Brain pericyte (primary cell): ENCODE measurements at places on chromosomes 2 and 18.

DNA sequence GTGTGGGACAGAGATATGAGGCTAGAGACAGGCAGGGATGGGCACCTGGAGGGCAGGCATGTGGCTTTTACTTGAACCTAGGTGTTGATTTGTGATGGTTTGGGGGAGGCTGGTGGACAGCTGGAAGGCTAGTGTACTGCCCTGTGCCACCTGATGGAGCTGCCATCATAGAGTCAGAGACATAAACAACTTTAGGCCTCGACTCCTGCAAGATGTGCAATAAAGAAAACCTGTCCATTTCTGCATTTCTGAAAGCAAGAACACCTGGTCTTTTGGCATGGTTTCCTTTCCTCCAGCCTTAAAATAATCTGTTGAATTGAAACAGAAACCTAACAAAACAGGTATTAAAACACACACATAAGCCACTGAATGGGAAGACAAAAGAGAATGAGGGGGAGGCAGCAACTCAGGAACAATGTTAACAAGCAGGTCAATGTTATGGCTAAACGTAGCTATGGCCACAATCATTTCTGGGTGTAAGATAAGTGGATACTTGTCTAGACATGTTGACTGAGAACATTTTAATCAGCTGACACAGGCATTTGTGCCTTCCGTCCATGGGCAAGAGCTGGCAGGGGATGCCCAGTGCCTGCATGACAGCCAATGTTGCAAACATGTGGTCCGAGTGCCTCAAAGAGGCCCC is 87.8 kb downstream of the KCTD1 start:
- no peak for DNase-seq

GRCh38 chr18:68833756-68834155 is 35.9 kb downstream of the CCDC102B start:
- DNase-seq, result no peak

DNA sequence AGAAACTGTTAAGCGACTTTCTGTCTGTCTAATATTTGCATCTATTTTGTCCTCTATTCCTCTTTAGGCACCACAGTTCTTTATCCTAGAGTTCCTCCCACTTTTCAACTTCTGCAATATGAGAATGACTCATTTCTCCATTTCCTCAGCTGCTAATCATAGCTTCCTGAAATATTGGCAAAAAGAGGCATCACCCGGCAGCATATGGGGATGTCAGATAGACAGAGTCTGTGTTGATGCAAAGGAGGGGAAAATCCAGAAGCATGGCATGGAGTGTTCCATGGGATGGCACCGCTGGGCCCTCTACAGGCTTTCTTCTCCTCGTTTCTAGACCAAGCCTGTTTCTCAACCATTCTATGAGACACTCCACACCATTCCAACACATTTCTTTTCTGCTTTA is 93.4 kb downstream of the DOCK10 start:
- DNase-seq, result no peak

DNA sequence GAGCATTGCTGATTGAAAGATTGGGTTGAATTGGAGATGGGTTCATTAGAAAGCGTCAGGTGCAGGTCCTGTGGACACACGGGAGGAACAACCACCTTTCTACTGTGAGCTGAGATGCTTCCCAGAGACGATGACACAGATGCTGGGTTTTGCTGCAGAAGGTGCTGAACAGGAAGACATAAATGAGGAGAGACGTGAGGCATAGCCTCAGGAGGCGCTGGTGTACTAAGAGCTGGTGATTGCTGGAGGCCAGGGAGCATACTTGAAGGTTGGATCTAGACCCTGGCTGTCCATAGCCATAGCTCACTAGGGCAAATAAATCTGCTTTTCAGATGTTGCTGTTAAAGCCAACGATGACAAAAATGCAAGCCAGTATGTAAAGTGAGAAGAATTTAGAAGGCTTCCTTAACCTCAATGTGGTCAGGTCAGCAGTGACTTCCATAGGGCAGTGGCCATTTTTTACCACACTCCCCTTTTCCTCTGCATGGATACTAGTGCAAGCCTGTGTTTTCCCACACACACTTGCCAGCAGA is 153.7 kb downstream of the SOX11 start:
- DNase-seq, result no peak

DNA sequence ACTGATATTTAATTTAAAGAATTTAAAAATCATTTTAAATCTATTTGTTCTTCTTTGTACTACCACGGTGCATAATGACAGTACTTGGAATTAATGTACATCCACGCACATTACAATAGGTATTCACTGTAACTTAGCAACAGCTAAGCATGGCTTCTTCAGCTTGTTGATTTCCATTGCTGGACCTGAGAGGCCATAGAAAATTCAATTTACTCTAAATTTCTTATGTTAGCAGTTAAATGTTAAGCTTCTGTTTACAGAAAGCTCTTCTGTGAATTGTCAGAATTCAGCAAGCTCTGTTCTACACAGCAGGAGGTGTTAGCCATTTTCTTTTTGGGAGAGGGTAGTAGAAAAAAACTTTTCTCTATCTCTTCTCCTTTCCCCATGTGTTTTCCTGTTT is 1149.3 kb upstream of the CDH2 start:
- no peak for DNase-seq

DNA sequence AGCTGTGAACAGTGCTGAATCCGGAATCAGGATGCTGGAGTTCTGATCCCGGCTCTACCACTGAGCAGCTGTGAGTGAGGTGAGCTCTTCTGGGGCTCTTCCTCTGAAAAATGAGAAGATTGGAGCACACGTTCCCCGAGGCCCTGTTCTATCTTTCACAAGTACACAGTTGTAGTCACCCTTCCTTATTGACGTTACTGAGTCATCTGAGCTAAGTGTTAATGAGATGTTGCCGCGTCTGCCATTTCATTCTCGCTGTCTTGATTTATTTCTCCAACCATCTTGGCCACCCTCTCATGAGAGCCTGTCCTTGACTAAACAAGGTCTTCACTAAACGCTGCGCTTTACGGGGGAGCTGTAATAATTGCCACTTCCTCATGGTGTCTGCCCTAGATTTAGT is 31.9 kb upstream of the EFR3B start:
- no peak for DNase-seq

DNA sequence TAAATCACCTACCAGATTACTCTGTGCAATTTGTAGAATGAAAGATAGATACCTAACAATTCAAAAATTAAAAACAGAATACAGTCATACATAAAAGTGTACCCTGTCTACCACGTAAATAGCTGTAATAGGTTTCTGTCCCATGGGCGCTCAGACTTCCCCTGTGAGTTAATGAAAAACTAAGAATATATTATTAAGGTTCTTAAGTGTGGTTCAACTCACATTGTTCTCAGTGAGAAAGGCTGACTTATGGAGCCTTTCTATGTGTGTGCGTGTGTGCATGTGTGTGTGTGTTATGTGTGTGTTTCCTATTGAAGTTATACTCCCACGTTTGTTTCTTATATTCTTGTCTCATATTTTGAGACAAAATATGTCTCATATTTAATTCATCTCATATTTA is 114.6 kb upstream of the CD302 start:
- no peak for DNase-seq

DNA sequence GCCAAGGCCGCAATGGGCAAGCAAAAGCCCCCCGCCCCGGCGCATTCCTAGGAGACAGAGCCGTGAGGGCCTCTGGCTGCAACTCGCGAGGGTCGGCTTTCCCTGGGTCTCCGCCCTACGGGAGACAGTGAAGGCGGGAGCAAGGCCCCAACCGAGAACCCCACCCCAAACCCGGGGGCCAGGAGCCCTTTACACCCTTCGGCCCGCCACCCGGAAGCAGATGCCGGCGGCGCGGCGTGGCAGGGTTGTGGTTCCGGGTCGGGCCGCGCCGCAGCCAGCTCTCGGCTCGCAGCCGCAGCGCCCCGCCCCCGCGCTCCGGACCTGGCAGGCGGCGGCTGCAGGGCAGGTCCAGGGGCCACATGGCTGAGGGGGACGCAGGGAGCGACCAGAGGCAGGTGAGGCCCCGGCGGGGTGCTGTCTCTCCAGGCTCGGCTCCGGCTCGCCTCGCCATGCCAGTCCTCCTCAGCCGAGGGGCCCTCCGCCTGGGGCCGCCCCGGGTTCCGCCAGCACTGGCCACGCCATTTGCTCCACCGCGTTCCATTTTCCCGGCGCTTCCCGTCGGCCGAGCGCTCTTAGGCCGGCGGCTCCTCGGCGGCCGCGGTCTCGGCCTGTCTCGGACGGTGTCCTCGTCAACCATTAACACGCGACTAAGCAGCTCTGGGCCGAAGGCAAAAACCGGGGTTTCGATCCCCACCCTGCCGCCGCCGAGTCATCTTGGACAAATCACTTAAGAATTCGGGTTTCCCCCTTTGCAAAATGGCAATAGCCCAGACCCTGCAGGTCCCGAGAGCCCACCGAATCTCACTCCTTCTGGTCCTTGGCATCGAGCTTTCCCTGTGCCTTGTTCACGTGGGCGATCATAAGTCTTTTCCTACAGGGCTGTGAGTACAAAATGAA is at the start of gene IMPACT:
Gene IMPACT, plus strand, starts transcription at position 273 of the 897 bp plus-strand sequence. Its CDS starts 87 bp downstream, at position 360.
- peak; percentile 24 for DNase-seq

DNA sequence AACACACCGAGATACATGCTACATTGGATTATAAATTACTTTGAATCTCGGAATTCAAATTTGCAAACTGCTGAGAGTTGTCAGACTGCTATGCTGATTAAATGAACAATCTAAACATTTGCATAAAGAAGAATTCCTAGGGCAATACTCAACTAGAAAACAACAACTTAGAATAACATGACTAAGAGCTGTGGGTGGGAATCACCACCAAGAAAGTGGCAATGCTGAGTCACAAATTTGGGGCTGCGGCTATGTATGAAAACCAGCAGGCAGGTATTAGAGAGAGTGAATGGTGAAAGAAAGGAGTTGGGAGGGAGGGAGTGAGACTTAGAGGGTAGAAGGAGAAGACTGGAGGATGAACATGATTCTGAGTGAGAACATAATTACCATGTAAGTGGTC is 559.5 kb downstream of the PIK3C3 start:
- DNase-seq, result no peak

GRCh38 chr2:198807131-198807530 is 650.6 kb downstream of the SATB2 start:
- no peak for DNase-seq

DNA sequence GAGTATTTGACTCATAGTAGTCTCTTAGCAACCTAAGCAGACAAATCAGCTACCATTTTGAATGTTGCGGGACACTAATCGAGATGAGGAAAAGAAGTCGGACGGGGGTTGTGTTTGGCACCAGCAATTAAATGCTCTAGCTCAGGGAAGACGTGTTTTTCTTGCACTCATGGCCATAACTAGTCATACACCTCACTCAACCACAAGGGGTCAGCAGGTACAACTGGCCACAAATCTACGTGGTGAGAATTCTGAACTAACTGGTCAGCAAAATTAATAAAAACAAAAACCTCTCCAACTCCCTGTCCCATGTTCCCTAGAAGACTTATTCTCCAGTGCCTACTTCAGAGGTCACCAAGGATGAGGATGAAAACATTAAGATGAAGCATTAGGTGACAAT is 1467.8 kb downstream of the DPP10 start:
- no peak for DNase-seq

DNA sequence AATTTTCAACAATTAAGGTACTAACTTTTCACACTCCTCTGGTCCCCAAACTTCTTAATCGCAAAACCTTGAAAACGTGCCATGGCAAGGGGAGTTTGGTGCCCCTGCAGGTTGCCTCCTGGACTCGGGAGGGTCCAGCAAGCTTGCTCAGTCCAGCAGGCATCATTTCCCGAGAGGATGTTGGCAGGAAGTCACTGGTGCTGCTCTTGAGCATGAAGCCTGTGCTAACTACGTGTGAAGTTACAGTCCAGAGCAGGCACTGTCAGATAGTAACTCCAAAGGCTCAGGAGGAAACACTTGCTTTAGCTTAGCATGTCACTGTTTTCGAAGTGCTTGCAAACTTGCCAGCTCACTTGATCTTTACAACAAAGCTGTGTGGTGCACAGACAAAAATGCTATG is 215.4 kb downstream of the MYCN start:
- no peak for DNase-seq

DNA sequence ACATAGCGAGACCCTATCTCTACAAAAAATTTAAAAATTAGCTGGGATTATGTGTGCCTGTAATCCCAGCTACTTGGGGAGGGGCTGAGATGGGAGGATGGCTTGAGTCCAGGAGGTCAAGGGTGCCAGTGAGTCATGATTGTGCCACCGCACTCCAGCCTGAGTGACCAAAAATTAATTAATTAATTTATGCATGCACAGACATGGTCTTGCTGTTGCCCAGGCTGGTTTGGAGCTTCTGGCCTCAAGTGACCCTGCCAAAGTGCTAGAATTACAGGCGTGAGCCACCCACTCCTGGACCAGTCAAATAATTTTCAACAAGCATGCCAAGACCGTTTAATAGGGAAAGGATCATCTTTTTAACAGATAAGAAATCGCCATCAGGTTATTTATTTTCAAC is 57.7 kb upstream of the TFCP2L1 start:
- DNase-seq, result no peak

- DNase-seq, result no peak
Measured at GRCh38 chr2:194060269-194060668, 1596.8 kb upstream of the SLC39A10 start.

DNA sequence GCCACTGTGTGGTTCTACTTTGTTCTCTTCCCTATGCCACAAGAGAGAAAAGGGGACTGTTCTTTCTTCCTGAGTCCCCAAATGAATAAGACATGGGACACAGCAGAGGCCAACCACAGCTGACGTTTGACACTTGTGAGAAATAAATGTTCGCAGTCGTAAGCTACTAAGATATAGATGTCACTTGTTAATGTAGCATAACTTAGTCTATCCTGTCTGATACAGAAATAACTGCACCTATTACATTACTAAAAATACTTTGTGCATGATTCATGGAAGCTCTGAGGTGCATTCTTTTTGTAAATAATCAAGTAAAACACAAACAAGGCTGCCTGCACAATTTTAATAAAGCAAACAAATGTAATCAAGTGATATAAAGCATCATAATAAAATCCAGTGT is 148.8 kb downstream of the NBAS start:
- DNase-seq, result no peak

GRCh38 chr2:166404831-166405568 is 29.3 kb upstream of the SCN9A start:
- no peak for DNase-seq

DNA sequence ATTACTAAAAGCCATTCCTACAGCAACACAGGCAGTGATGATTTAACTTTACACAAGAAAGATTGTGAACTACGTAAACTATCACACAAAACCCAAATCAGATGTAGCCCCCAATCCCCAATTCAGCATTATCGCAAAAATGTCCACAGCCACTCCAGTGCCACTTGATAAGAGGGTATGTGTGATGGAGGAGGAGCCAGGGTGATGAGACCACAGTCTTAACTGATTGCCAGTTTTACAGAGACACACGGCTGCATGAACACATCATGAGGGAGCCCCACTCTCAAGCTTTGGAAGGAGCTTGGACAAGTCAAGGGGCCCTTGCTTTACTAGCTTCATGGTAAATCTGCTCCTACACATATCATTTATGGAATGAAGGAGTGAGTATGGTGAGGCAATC is 116.0 kb downstream of the FAM161A start:
- DNase-seq, result no peak

GRCh38 chr2:101521487-101521886 is 46.6 kb upstream of the RFX8 start:
- DNase-seq, result no peak

GRCh38 chr2:83022631-83023210 is 1436.4 kb downstream of the SUCLG1 start:
- no peak for DNase-seq
